ENCODE measurements at places on chromosomes 16 and 17.

- no peak for DNase-seq
Measured at GRCh38 chr16:48129926-48130325, 25.9 kb downstream of the ABCC12 start.

- no peak for DNase-seq
Measured at GRCh38 chr16:86351041-86351784, 159.1 kb upstream of the FOXF1 start.

GRCh38 chr16:7545251-7545650 is 212.6 kb downstream of the RBFOX1 start:
- DNase-seq: no peak

DNA sequence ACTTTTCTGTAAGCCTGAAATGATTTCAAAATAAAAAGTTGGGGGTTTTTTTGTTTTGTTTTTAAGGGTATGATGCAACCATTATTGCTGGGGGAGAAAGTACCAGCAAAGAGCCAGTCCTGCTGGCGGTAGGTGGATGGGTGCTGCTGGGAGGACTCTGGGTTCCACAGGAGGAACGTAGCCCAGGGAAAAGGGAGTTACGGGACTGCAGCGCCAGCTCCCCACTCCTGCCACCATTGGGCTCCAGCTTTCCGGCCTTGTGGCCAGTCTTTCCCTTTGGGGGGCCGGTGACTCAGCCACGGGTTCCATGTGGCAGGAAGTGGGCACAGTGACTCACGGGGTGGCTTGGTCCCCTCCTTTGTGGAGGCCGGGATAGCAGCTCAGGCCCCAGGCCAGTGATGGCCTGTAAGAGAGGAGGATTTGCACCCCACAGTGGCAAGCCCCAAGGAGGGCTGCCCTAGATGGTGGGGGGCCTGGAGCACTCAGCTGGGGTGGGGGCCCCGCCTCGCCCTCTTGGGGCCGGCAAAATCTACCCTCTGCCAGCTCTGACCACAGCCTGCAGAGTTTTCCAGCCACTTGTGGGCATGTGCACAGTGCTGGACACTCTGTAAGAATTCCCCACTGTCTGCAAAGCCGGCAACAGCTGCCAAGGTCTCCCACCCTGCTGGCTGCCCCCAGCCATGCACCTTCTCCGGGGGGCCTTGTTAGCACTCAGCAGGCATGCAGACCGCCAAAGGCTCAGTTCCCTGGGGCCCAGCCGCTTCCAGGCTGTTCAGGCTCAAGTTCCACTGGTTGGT is 30.4 kb downstream of the SOCS3 start:
- DNase-seq: no peak

- DNase-seq: no peak
Measured at GRCh38 chr17:41338961-41339485, 11.6 kb downstream of the KRT33A start.

DNA sequence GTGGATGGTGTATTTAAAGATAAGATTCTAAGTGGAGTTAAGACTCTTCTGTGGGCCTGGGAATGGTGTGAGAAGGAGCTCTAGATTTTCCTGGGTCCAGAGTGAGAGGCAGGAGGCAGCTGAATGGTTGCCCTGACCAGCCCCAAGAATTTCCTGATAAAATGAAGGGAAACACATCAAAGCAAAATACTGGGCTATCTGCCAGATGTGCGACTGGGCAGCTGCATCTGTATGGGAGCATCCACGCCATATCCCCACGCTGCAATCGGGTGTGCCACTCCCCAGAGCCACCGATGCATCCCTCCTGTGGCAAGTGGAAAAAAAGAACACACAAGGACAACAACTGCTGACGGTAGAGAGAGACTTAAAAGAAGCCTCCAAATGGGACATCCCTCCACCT is 84.3 kb upstream of the COX10 start:
- DNase-seq: no peak

- no peak for DNase-seq
Measured at GRCh38 chr16:4386451-4386805, 14.8 kb downstream of the VASN start.

GRCh38 chr16:22770866-22771265 is 43.1 kb upstream of the HS3ST2 start:
- DNase-seq: no peak

DNA sequence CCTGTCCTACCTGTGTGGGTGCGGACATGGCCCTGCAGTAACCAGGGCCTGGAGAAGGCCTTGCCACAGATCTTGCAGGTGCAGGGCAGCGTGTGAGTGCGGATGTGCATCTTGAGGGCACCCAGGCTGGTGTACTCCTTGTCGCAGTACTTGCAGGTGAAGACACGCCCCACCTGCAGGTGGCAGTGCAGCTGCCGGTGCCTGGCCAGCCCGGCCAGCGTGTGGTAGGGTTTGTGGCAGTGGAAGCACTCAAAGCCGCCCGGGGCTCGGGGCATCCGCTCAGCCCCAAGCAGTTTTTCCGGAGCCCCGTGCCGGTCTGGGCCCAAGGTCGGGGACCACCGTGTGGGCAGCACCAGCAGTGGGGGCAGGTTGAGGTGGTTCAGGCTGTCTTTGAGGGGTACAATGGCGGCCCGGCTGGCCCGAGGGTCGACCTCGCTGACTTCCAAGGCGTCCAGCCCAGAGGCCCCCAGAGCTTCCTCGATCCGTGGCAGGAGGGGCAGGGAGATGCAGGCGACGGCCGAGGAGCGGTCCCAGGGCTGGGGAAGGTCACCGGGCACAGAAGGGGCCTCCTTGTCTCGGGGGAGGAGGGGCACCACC is 5.1 kb downstream of the SNAI3 start:
- DNase-seq: no peak

Data from left ventricle myocardium inferior (tissue), 1 donor.